Iris pigment epithelial cell (primary cell): ENCODE measurements at places on chromosomes 7 and 10.

- no peak for DNase-seq
These were observed 17.6 kb downstream of the PTN start for GRCh38 chr7:137325927-137326326.

DNA sequence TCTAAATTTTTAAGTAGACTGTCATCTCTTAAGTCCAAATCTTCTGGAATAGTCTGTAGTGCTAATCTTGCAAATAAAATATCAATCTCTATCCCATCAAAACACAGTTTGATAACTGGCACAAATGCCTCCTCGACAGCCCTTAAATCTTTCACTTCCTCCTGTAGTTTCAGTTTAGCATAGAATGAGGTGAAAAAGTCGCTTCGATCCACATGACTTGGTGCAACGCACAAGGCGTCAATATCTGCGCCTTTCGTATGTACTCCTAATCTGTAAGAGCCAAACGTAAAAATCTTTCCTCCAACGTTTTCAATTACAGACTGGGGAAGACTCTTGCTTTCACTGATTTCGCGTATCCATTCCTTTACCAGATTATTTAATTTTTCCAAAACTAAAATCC lies 603 bp downstream of the PAPOLB start:
- no peak for DNase-seq

DNA sequence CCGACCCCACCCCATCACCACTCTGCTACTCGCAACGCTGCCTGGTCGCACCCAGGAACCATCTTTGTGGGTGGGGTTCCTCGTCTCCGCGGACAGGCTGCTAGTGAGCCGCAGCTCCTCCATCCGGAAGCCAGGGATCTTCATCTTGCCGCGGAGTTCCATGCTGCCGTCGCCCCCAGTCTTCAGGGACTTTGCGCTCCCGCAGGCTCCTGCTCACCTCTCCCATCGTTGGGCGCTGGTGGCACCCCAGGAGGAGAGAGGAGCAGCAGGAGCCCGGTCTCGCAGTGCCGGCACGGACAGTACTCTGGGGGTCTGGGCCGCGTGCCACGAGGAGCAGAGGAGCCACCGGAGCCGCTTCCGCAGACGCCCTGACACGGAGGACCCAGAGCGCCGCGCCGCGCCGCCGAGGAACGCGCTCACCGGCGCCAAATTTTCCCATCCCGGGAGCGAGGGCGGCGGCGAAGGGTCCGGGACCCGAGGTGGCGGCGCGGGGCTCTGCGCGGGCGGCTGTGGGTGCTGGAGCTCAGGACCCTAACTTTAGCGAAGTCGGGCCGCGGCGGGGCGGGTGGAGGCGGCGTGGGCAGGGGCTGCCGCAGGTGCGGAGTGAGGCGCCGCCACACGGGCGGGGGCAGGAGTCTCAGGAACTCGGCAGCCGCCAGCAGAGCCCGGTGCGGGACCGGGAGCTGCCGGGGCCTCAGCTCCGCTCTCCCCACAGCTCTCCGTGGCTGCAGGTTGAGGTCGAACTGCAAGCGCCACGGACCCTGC lies 750.1 kb upstream of the SORCS1 start:
- no peak for DNase-seq

DNA sequence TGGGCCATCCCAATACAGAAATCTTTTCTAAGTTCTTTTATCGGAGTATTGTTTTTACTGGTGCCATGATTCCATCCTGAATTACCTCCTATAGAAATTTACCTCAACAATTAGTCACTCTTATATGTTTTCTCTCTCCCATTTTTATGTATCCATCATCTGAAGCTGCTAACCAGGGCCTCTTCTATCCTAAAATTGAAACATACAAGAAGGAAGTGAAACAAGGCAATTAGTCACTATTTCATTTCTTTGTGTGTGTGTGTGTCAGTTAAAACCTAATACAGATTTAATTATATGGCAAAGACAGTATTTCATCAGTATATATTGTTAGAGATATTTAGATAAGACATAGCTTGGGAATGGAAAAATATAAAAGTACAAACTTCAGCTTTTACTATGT lies 148.4 kb upstream of the AHR start:
- DNase-seq = no peak

DNA sequence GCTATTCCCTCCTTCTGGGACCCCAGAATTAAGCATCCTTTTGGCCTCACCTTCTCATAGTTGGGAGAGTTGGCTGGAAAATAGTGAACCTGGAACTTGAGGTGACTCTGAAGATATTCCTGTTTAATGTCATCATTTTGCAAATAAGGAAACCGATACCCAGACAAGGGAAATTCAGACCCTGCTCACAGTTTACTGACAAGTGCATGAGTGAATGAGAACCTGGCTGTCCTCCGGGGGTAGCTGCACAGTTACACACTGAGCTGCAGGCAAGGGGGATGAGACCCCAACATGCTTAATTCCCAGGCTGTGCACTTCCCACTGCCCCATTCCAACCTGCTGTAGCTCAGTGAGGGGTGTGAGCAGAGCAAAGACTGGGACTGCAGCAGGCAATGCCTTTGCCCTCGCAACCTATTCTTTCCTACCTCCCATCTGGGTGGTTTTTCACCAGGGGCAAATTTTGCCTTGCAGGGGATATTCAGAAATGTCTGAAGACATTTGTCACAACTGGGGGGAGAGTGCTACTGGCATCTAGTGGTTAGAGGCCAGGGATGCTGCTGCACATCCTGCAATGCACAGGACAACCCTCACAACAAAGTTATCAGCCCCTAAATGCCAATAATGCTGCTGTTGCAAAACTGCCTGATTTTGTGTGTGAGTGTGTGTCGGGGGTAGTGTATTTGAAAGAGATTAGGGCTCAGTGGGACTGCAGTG lies 136.2 kb downstream of the SORCS3 start:
- DNase-seq = no peak

DNA sequence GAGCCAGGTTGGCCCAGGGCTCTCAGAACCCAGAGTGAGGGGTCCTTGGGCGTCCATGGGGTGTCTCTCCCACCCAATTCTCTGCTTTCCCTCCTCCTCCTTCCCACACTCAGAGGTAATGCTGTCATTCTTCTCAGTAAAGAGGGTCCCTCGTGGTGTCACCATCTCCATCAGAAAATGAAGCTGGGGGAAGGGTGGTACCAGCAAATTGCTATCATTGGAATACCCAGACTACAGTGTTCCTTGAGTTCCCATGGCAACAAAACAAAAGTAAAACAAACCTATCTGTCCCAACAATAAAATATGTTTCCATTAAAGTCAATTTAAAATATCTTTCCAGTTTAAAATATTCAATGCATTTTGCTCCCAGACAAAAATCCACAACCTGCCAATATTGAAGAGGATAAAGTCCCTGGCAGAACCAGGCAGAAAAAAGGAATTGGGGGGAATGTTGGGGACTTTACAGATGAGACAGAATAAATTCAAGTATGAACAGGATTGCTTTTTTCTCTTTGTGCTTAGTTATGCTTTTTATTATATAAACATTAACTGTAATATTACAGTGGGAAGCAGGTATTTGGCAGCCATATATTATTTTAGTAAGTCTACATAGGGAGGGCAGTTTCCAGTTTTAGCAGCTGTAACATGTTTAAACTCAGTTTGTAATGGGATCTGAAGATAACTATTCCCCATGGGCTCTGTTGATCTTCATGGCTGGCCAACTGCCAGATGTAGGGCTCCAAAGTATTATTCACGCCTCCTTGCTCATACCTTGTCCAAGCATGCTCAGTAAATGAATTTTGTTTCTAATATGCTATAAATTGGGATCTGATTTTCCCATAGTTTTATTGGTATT lies 182.1 kb downstream of the ARID5B start:
- peak; percentile 84 for DNase-seq

- DNase-seq = no peak
These were observed 764.0 kb downstream of the XPNPEP1 start for GRCh38 chr10:109159351-109159750.

DNA sequence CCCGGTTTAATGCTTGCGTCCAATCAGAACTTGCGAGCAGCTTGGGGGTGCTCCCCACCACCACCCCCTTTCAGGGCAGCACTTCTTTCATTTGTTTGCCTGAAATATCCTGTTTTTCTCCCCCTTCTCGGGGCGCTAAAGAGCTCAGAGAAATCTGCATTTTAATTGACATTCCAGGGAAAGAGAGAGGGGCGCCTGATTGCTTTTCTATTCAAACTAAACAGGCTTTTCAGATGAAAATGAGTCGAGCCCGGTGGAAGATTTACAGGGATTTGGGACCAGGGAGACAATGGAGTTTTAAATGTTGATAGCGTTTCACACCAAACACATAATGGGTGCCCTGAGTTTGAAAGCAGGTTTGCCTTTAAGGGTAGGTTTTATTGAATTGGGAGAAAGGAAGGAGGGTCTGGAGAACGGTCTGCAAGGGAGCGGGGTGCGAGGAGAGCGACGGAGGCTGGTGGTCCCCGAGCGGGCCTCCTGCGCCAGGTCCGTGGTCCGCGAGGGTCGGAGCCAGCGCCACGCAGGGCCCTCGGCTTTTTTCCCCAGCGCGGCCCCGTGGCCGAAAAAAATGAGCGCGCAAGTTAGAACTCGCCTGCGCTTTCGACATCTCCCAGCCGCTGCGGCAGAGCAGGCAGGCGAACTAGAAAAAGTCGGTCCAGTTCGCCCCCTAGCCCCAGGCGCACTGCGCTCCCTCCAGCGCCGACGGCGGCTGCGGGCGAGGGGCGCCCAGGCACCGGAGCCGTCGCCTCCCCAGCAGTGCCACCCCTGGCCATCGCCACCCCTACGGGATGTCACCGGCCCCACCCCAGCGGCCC lies 1.3 kb downstream of the FGFR2 start:
- DNase-seq = peak; percentile 21

- DNase-seq = peak; percentile 13
These were observed 84.7 kb upstream of the DKK1 start for GRCh38 chr10:52229291-52229931.

- no peak for DNase-seq
These were observed 47.8 kb upstream of the TMEM243 start for GRCh38 chr7:87267239-87267900.

- peak; percentile 65 for DNase-seq
These were observed 125.7 kb upstream of the NEBL start for GRCh38 chr10:21022821-21023220.

DNA sequence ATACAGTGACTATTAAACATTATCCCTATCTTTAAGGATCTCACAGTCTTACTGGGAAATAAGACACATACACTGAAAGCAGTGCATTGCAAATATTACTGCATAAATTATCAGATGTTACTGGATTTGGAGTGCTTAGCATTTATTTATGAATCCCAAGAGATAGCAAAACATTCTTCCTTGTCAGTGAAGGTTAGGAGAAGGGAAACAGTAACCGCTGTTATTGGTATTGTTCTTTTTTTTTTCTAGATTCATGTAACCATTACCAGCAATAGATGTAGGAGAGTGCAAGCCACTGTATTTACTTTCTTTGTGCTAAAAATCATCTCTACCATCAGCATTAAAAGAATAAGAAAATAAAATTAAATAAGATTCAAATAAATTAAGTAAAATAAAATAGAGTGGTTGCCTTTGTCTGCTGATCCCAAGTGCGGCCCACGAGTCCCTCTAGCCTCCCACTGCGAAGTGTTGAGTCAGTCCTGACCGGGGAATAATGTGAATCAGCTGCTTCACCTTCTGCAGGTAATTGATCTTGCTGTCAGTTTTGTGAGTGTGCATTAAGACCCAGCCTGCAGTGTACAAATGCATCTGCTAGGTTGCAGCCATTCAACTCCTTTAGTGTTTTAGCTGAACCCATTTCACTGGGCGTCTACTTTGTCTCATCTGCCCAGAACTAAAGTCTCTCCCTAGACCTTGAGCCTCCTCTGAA lies 1344.9 kb downstream of the GATA3 start:
- DNase-seq = no peak

DNA sequence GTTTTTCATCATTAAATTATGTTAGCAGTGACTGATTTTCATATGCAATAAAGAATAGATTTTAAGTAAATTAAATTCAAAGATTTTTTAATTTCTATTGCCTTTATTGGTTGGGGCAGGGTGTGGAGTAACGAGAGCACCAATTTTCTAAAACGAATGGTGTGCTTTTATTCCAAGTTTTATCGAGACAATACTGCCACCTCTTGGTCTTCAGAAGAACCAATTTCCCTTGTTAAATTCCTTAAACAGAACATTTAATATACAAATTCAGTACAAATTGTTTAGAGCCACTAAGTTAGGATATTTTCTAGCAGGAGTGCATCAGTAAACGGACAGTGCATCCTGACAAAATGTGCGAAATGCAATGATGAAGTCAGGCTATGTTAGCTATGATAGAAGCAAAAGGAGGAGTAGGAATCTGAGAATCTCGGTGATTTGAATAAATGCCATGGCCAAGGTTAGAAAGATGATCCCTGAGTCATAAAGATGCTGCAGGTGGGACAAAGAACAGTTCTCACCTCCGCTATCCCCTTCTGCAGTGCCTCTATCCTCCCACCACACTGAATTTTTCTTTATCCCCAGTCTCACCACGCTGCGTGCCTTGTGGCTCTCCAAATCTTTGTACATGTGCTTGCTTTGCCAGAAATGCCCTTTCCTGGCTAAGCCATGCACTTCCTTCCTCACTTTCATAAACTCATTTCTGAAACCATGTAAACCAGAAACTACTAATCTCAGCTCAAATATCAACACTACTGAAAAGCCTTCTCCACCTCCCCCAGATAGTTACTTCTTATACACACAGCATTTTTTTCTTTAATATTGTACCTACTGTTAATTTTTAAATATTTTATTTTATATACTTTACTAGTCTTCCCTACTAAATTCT lies 31.9 kb upstream of the AGBL3 start:
- peak; percentile 48 for DNase-seq

GRCh38 chr7:28298870-28299518 lies 113.3 kb upstream of the CREB5 start:
- peak; percentile 60 for DNase-seq

DNA sequence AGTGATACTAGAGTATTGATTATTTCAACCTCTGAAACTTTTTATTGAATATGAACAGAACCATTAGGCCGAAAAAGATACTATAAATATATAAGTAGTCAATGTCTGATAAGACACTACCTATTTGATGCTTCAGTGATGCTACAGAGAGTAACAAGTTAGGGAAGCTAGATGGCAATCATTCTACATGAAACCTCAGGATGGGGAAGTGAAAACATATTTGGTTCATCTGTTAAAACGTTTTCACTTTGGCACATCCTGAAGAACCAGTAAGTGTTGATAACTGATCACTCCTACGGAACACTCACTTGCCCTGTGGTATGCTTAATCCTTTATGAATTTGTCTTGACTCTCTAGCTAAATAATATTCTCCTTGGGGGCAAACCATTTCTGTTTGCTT lies 1064.9 kb downstream of the NXPH1 start:
- DNase-seq = no peak

DNA sequence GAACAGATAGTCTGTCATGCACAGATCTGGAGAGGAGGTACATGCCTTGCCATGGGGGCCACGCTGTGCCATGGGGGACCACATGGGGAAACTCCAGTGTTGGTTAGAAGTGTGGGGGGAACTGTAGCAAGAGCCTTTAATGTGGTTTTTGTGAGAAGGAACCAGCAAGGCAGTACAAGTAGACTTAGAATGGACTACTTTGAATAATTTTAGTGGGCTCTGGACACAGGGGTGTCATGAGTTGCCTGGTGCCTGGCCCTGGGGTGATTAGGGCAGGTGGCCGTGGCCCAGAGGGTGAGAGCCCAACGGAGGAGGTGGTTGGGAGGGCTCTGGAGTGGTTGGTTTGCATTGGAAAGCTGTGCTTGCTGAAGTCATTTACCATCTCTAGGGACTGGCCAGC lies 77.2 kb downstream of the CXCL12 start:
- no peak for DNase-seq

GRCh38 chr10:24971374-24971773 lies 19.0 kb upstream of the PRTFDC1 start:
- DNase-seq = no peak
